ENCODE measurements at places on chromosomes 3 and 15. TPM values are rescaled to one million over a fixed set of nuclear protein-coding genes. Genes with fewer than 3 reads are reported as not detected.
A peak's percentile ranks its signal among the peaks of the same experiment; 100 is the strongest.

DPPA4 gene
- total RNA-seq = not detected

CERS3 gene
- total RNA-seq = not detected

LRRC31 gene
- total RNA-seq = not detected

SEMA6D gene
- total RNA-seq = 4.0 TPM

TM4SF1 gene
- 487 TPM for total RNA-seq

OSBPL10 gene
- total RNA-seq = 169 TPM

CPNE9 gene
- total RNA-seq = not detected

AHSG gene
- 0.53 TPM for total RNA-seq

SOX2 gene
- total RNA-seq = 2.0 TPM

ISLR gene
- total RNA-seq = 211 TPM

GRIP2 gene
- total RNA-seq = 0.21 TPM

ZNF385D gene
- 32.0 TPM for total RNA-seq

ALPK3 gene
- 38.0 TPM for total RNA-seq

CEMIP gene
- total RNA-seq = not detected

DNA sequence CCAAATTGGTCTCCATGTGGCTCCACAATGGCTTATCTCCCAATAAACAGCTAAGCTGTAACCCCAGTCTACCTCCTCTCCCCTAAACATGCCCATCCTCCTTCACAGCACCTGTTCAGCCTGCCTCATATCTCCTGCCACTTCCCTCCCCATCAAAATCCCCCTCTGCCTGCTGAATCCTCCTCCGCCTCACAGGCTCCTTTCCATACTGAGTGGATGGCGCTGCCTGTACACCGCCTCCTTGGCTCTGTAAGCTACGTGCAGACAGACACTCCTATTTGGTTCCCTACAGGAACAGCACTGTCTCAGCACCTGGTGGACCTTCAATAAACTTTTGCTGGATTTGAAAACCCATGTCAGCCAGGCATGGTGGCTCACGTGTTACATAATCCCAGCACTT is 53.7 kb downstream of the ADCY5 start:
- H3K27me3 ChIP-seq = no peaks in the 10 kb centered on the region
- H3K36me3 ChIP-seq = no peaks in the 10 kb centered on the region
- DNase-seq = no peak
- H3K4me1 ChIP-seq = peaks cover 56% of the 10 kb centered on the region

- no peaks in the 10 kb centered on the region for H3K36me3 ChIP-seq
- no peak overlapping the region for H3K4me3 ChIP-seq
- no peaks in the 10 kb centered on the region for H3K27me3 ChIP-seq
- H3K4me1 ChIP-seq = no peaks in the 10 kb centered on the region
These were observed 241.4 kb downstream of the VPS13C start for GRCh38 chr15:61818801-61819200.

DNA sequence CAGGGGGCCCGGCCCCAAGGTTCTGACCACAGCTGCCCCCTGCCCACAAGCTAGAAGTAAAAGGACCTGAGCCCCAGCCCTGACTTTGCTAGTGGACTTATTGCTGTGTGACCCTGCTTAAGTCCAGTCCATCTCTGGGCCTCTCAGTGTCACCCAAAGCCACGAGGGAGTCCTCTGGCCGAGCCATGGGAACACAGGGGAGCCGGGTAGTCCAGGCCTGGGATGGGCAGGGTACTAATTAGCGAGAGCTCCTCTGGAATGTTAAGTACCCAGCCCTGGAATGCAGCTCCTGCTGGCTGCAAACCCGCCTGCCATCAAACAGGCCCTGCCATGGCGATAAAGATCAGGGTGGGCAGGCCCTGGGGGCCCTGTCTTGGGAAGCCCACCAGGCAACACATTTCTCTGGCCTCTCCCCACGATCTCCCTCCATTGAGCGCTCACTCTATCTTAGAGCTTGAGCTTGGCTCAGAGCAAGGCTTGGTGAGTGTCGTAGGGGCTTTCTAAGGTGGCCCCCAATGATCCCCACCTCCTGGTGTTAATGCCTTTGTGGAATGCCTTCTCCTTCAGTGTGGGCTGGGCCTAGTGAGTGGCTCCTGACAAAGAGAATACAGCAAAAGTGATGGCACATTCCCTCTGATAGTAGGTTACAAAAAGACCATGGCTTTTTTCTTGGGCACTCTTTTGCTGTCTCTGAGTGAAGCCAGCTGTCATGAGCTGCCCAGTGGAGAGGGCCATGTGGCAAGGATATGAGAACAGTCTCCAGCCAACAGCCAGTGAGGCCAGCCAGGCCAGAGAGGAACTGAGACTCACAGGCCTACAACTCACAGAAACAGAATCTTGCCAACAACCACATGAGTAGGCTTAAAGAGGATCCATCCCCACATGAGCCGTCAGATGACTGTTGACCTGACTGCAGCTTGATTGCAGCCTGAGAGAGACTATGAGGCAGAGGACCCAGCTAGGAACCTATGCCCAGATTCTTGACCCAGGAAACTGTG is 133.1 kb downstream of the SMAD6 start:
- no peaks in the 10 kb centered on the region for H3K36me3 ChIP-seq
- H3K4me3 ChIP-seq = no peak overlapping the region
- peaks cover 8% of the 10 kb centered on the region for H3K4me1 ChIP-seq
- no peak overlapping the region for H3K27ac ChIP-seq

- H3K36me3 ChIP-seq = no peaks in the 10 kb centered on the region
- DNase-seq = no peak
- H3K4me1 ChIP-seq = no peaks in the 10 kb centered on the region
These were observed 145.6 kb downstream of the LRRC3B start for GRCh38 chr3:26768068-26768651.

DNA sequence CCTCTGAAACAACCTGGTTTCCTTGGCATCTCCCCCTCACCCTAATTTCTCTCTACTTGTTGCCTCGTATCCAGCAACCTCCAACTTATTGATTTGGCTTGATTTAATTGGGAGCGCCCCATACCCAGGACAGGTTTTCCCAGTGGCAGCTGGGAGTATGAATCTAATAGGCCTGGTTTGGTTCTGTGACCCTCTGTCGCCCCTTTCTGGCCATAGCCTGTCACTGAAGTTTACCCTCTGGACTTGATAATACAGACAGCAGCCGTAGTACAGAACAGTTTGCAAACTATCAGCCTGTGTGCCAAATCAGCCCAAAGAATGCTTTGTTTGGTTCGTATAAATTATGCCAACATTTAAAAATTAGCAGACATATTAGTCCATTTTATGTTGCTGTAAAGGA is 525.1 kb upstream of the GOLIM4 start:
- H3K4me3 ChIP-seq = no peak overlapping the region
- DNase-seq = no peak
- H3K36me3 ChIP-seq = no peaks in the 10 kb centered on the region
- H3K4me1 ChIP-seq = no peaks in the 10 kb centered on the region
- no peak overlapping the region for H3K27ac ChIP-seq
- H3K27me3 ChIP-seq = no peaks in the 10 kb centered on the region

GRCh38 chr3:119160361-119160760 is 13.0 kb upstream of the UPK1B start:
- no peak overlapping the region for H3K4me3 ChIP-seq
- H3K36me3 ChIP-seq = no peaks in the 10 kb centered on the region
- no peak for DNase-seq
- no peaks in the 10 kb centered on the region for H3K4me1 ChIP-seq
- H3K27ac ChIP-seq = no peak overlapping the region
- H3K27me3 ChIP-seq = no peaks in the 10 kb centered on the region

DNA sequence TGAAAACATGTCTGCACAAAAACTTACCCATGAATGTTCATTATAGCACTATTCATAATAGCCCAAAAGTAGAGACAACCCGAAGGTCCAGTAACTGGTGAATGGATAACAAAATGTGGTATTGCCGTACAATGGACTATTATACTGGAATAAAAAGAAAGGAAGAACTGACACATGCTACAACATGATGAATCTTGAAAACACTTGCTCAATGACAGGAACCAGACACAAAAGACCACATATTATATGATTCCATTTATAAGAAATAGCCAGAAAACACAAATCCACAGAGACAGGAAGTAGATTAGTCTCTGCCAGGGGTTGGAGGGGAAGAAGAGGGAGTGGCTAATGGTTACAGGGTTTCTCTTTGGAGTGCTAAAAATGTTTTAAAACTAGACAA is 18.3 kb downstream of the SHC4 start:
- H3K4me1 ChIP-seq = peaks cover 2% of the 10 kb centered on the region
- no peaks in the 10 kb centered on the region for H3K36me3 ChIP-seq
- H3K4me3 ChIP-seq = no peak overlapping the region
- H3K27me3 ChIP-seq = no peaks in the 10 kb centered on the region
- H3K27ac ChIP-seq = peak overlapping the region; percentile 36
- DNase-seq = no peak

GRCh38 chr3:133840055-133840737 is 34.6 kb downstream of the SRPRB start:
- peaks cover 8% of the 10 kb centered on the region for H3K36me3 ChIP-seq
- no peak overlapping the region for H3K27ac ChIP-seq
- no peaks in the 10 kb centered on the region for H3K27me3 ChIP-seq
- DNase-seq = peak; percentile 46
- no peak overlapping the region for H3K4me3 ChIP-seq
- H3K4me1 ChIP-seq = no peaks in the 10 kb centered on the region

GRCh38 chr15:96225642-96226259 is 104.7 kb upstream of the NR2F2 start:
- H3K4me3 ChIP-seq = no peak overlapping the region
- no peak overlapping the region for H3K27ac ChIP-seq
- no peaks in the 10 kb centered on the region for H3K27me3 ChIP-seq
- no peaks in the 10 kb centered on the region for H3K4me1 ChIP-seq

GRCh38 chr3:48403533-48404439 is 26.1 kb downstream of the PLXNB1 start:
- peaks cover 34% of the 10 kb centered on the region for H3K4me1 ChIP-seq
- H3K27me3 ChIP-seq = no peaks in the 10 kb centered on the region
- peaks cover 51% of the 10 kb centered on the region for H3K36me3 ChIP-seq
- DNase-seq = no peak

GRCh38 chr15:56241374-56242105 is 2.1 kb downstream of the RFX7 start:
- no peak for DNase-seq
- H3K36me3 ChIP-seq = no peaks in the 10 kb centered on the region
- no peak overlapping the region for H3K27ac ChIP-seq
- no peaks in the 10 kb centered on the region for H3K27me3 ChIP-seq

- H3K27ac ChIP-seq = no peak overlapping the region
- peaks cover 7% of the 10 kb centered on the region for H3K4me1 ChIP-seq
- no peaks in the 10 kb centered on the region for H3K36me3 ChIP-seq
- no peak overlapping the region for H3K4me3 ChIP-seq
- no peaks in the 10 kb centered on the region for H3K27me3 ChIP-seq
- no peak for DNase-seq
These were observed 129.6 kb downstream of the ALCAM start for GRCh38 chr3:105496343-105496742.

DNA sequence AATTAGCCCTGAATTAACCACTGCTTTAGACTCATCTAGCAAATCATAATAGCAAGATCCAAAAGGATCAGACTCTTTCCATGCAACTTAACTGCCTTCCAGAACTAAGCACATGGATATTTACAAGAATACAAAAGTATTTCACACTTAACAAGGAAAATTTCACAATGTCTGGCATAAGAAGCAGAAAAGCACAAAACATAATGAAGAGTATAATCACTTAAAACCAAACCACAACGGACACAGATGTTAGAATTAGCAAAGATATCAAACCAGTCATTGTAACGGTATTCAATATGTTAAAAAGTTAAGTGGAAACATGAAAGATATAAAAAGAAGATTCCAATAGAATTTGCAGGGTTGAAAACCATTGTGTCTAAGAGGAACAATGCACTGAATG is 51.5 kb upstream of the COL6A6 start:
- H3K4me1 ChIP-seq = no peaks in the 10 kb centered on the region
- H3K4me3 ChIP-seq = no peak overlapping the region
- no peak overlapping the region for H3K27ac ChIP-seq
- H3K36me3 ChIP-seq = no peaks in the 10 kb centered on the region
- DNase-seq = no peak

GRCh38 chr3:38985981-38986380 is 65.8 kb downstream of the SCN11A start:
- no peak overlapping the region for H3K4me3 ChIP-seq
- no peak overlapping the region for H3K27ac ChIP-seq
- DNase-seq = no peak
- H3K36me3 ChIP-seq = no peaks in the 10 kb centered on the region
- no peaks in the 10 kb centered on the region for H3K4me1 ChIP-seq

DNA sequence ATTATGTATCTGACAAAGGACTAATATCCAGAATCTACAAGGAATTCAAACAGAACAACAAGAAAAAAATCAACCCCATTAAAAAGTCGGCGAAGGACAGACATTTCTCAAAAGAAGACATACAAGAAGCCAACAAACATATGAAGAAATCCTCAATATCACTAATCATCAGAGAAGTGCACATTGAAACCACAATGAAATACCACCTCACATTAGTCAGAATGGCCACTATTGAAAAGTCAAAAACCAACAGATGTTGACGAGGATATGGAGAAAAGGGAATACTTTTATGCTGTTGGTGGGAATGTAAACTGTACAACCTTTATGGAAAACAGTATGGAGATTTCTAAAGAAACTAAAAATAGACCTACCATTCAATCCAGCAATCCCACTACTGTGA is 233.1 kb upstream of the PLSCR5 start:
- H3K4me3 ChIP-seq = no peak overlapping the region
- no peaks in the 10 kb centered on the region for H3K4me1 ChIP-seq
- no peaks in the 10 kb centered on the region for H3K36me3 ChIP-seq
- H3K27ac ChIP-seq = no peak overlapping the region
- no peak for DNase-seq

DNA sequence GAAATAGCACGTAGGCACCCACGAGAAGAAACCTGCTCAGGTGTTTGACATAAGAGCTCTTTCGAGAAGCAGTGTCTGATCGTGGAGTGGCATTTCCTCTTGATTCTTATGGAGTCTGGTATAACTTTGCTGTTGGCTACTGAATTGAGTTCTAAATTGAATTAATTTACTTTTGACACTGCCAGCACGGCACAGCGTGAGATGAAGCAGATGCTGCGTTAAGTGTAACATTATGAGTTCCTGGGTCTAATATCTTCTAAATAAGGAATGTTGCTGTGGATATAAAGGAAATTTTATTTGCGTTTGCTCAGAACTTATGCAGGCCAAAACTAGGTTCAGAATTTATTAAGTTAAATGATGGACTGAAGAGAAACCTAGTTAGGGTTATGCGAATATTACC is 919.9 kb downstream of the TUSC7 start:
- H3K36me3 ChIP-seq = no peaks in the 10 kb centered on the region
- no peak overlapping the region for H3K4me3 ChIP-seq
- no peak for DNase-seq
- no peaks in the 10 kb centered on the region for H3K27me3 ChIP-seq
- no peak overlapping the region for H3K27ac ChIP-seq

GRCh38 chr15:31021067-31021665 is 29.7 kb upstream of the MTMR10 start:
- H3K27ac ChIP-seq = no peak overlapping the region
- no peak for DNase-seq
- no peak overlapping the region for H3K4me3 ChIP-seq
- H3K36me3 ChIP-seq = no peaks in the 10 kb centered on the region

DNA sequence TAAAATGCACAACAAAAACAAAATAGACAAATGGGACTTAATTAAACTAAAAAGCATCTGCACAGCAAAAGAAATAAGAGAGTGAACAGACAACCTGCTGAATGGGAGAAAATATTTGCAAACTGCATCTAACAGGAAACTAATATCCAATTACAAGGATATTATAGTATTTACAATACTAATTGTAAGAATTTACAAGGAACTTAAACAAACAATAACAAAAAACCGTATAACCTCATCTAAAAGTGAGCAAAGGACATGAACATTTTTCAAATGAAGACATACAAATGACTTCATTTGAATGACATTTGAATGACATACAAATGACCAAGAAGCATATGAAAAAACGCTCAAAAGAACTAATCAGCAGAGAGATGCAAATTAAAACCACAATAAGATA is 66.4 kb downstream of the CSNK1G1 start:
- H3K4me1 ChIP-seq = no peaks in the 10 kb centered on the region
- DNase-seq = no peak
- H3K27me3 ChIP-seq = no peaks in the 10 kb centered on the region
- H3K36me3 ChIP-seq = no peaks in the 10 kb centered on the region

All from ascending aorta (tissue), 2 donors.